ENCODE measurements at places on chromosomes 11 and 22. TPM values are rescaled to one million over a fixed set of nuclear protein-coding genes. Genes with fewer than 3 reads are reported as not detected.

Gene DCDC1
- total RNA-seq = not detected

DNA sequence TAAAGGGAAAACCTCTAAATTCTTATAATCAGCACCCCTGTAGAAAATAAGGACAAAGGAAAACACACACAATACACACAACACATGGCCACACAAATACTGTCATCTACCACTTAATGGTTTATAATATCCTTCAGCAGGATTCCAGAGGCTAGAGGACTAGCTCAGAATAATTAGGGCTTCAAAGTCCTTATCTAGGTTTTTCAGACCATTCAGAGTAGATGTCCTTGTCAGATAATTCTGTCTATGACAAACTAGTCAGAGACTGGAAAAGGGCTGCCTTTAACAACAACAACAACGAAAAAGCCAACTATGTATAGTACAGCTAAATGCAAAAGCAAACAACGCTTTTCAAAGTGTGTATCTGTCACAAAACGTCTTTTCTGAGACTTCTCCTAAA, 456.5 kb upstream of the CNTN5 start:
- DNase-seq = no peak

Gene SMC1B
- total RNA-seq = 2.4 TPM

Gene FAM227A
- total RNA-seq = 0.23 TPM

Gene CHRM4
- total RNA-seq = 0.40 TPM

Data from activated naive CD8-positive, alpha-beta T cell treated with anti-CD3 and anti-CD28 coated beads, Interleukin-2, amount 10 ng/mL, durations not matched to agents 7 days and 5 days (primary cell).